ENCODE measurements at places on chromosomes 11 and 22. TPM values are rescaled to one million over a fixed set of nuclear protein-coding genes. Genes with fewer than 3 reads are reported as not detected.

Gene LMO1
- total RNA-seq = not detected

Gene BCO2
- total RNA-seq = 1.5 TPM

Gene LRRC74B
- not detected for total RNA-seq

Gene OR4D5
- not detected for total RNA-seq

Gene TEX54
- total RNA-seq = not detected

Gene CABP4
- not detected for total RNA-seq

- H3K36me3 ChIP-seq = peaks cover 9% of the 10 kb centered on the region
- no peaks in the 10 kb centered on the region for H3K27me3 ChIP-seq
- H3K4me3 ChIP-seq = no peak overlapping the region
- peaks cover 6% of the 10 kb centered on the region for H3K4me1 ChIP-seq
- no peak for DNase-seq
Measured at GRCh38 chr11:47711816-47712215, 3.4 kb downstream of the AGBL2 start.

GRCh38 chr11:30596832-30597231 lies 10.7 kb upstream of the MPPED2 start:
- H3K4me1 ChIP-seq = no peaks in the 10 kb centered on the region
- H3K4me3 ChIP-seq = no peak overlapping the region
- H3K36me3 ChIP-seq = no peaks in the 10 kb centered on the region
- H3K27me3 ChIP-seq = peaks cover 24% of the 10 kb centered on the region
- DNase-seq = no peak

DNA sequence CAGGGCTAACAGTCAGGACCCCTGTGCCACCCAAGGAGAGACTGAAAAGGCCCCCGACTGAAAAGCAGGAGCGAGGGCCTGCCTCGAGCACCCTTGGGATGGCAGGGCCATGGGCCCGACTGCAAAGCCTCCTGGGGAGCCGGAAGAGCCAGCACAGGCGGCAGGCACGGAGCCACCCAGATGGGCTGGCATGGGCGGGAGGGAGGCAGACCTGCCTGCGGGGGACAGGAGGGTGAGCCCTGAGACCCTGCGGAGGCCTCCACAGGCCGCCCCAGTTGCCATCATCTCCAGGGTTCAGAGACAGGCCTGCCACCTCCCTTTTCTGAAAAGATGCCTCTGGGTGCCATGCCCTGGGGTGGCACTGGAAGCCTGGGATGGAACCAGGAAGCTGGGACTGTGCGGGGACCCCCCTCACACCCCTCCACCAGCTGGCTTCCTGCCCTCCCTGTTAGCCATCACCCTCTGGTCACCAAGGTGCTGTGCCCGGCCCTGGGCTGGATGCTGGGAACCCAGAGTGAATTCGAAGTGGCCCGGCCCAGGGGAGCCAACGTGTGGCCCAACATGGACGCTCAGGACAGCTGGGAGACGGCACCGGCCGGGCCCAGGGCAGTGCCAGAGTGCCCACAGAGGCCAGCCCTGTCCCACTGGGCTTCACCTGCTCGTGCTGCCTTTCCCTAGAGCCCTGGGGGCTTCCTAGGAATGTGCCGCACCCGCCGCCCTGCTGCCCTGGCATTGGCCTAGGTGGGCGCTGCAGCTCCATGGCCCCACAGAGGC lies 13.8 kb downstream of the TSPAN32 start:
- H3K4me1 ChIP-seq = peaks cover 27% of the 10 kb centered on the region
- peak overlapping the region; percentile 70 for H3K27ac ChIP-seq
- no peak for DNase-seq
- H3K36me3 ChIP-seq = peaks cover 5% of the 10 kb centered on the region
- H3K27me3 ChIP-seq = no peaks in the 10 kb centered on the region
- no peak overlapping the region for H3K4me3 ChIP-seq

DNA sequence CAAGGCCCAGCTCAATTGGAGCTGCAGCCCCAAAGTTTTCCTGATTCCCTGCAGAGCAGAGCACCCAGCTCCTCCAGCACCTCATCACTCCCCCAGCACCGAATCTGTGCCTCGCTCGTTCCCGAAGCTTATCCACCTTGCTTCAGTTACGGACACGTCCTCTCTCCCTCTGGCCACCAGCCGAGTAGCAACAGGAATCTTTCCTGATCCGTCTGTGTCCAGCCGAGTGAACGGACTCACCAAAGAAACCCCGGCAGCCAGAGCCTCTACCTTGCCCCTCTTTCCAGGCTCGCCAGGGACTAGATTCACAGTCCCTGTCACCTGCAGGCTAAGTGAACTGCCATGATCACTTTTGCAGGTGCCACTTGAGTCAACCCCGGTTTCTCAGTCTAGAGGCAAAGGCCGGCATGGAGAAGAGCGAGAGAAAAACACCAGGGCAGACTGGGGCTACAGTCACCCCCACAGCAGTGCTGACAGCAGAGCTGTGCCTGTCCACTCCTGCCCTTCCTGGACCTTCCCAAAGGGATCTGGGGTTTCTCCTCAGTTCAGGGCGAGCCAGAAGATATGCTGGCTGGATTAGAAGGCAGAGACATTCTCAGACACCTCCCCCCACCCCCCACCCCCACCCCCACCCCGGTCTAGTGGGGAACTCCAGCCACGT lies 32.3 kb downstream of the BID start:
- no peaks in the 10 kb centered on the region for H3K36me3 ChIP-seq
- H3K4me1 ChIP-seq = peaks cover 13% of the 10 kb centered on the region
- H3K27me3 ChIP-seq = no peaks in the 10 kb centered on the region
- H3K4me3 ChIP-seq = no peak overlapping the region

GRCh38 chr11:20912065-20912821 lies 242.9 kb downstream of the NELL1 start:
- DNase-seq = no peak
- no peaks in the 10 kb centered on the region for H3K4me1 ChIP-seq
- H3K36me3 ChIP-seq = no peaks in the 10 kb centered on the region
- no peaks in the 10 kb centered on the region for H3K27me3 ChIP-seq
- no peak overlapping the region for H3K27ac ChIP-seq

GRCh38 chr11:14789879-14790484 lies 102.0 kb downstream of the CYP2R1 start:
- no peaks in the 10 kb centered on the region for H3K36me3 ChIP-seq
- no peak for DNase-seq
- H3K27ac ChIP-seq = no peak overlapping the region
- peaks cover 26% of the 10 kb centered on the region for H3K27me3 ChIP-seq
- H3K4me3 ChIP-seq = no peak overlapping the region

DNA sequence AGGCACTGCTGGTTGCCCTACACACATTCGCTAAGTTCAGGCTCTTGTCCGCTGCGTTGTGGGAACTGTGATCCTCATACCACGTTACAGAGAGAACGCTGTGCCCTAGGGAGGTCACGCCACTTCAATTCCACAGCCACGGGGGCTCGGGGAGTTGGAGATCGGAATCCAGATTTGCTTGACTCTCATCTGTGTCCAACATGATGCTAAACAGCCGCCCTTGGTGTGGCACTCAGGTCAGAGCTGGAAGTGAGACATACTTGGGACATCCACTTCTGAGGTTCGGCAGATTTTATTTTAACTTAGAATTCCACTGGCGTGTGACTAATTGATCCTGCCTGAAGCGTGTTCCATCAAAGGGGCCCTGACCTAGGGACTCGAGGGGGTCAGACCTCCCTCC lies 41.7 kb downstream of the RIBC2 start:
- DNase-seq = no peak
- H3K27me3 ChIP-seq = no peaks in the 10 kb centered on the region
- H3K4me3 ChIP-seq = no peak overlapping the region
- H3K27ac ChIP-seq = peak overlapping the region; percentile 15

GRCh38 chr11:100689141-100689540 lies 2.1 kb downstream of the ARHGAP42 start:
- no peaks in the 10 kb centered on the region for H3K27me3 ChIP-seq
- no peak for DNase-seq
- peaks cover 3% of the 10 kb centered on the region for H3K36me3 ChIP-seq
- H3K27ac ChIP-seq = no peak overlapping the region
- peaks cover 40% of the 10 kb centered on the region for H3K4me1 ChIP-seq
- H3K4me3 ChIP-seq = peak overlapping the region; percentile 27

DNA sequence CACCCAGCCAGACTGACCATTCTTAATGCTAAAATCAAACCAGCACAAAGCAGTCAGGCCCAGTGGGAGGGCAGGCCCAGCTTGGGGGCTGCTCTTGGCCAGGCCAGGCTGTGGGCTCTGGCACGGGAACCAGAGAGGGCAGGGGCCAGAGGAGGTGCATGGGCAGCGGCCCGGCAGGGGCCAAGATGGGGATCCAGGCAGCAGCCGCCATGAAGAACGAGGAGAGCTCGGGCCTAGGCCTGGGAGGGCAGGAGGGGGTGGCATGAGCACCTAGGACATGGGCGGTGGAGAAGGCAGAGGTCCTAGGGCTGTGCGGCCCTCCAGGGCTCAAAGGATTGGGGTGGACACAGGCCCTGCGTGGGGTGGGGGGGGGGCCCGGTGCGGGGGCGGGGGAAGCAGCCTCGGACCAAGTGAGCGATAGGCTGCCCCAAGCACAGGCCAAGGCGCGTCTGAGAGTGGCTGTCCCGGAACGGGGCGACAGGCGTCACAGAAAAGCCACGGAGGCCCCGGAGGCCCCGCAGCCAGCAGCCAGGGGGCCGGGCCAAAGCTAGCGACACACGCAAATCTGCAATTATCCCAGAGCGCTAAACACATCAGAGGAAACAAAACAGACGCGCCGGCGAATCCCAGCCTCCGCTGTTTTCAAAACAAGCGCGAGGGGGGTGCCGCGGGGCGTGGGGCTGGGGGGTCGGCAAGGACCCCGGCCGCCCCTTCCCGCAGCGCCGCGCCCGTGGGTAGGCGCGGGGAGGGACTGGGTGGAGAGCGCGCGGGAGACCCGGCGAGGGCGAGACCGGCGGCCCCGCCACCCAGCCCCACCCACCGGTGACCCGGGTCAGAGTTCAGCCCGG lies 8.3 kb downstream of the PLXNB2 start:
- H3K36me3 ChIP-seq = peaks cover 4% of the 10 kb centered on the region
- no peak overlapping the region for H3K4me3 ChIP-seq

DNA sequence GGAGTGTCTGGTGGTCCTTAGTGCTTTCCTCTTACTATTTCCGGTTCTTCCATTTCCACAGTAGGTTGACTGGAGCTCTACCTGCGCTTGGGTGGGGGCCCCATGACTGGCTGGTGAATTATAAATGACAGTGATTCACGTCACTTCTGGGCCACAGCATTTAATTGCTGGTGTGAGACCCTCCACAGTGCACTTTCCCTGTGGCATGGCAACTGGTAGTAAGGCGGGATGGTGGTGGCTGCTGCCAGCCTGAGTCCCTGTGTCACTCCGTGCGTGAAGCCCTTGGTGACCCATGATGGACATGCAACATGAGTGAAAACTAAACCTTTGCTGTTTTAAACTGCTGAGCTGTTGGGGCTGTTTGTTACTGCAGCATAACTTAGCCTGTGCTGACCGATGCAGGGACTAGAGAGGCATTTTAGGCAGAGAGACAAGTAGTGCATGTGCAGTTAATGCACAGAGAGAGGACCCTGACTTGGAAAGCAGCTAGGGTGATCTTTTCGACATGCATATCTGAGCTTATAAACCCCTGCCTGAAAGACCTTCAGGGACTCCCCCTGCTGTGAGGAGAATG lies 3.1 kb downstream of the PRDM11 start:
- no peak overlapping the region for H3K27ac ChIP-seq
- no peaks in the 10 kb centered on the region for H3K36me3 ChIP-seq
- peaks cover 26% of the 10 kb centered on the region for H3K4me1 ChIP-seq
- peaks cover 2% of the 10 kb centered on the region for H3K27me3 ChIP-seq
- DNase-seq = peak; percentile 57
- no peak overlapping the region for H3K4me3 ChIP-seq

DNA sequence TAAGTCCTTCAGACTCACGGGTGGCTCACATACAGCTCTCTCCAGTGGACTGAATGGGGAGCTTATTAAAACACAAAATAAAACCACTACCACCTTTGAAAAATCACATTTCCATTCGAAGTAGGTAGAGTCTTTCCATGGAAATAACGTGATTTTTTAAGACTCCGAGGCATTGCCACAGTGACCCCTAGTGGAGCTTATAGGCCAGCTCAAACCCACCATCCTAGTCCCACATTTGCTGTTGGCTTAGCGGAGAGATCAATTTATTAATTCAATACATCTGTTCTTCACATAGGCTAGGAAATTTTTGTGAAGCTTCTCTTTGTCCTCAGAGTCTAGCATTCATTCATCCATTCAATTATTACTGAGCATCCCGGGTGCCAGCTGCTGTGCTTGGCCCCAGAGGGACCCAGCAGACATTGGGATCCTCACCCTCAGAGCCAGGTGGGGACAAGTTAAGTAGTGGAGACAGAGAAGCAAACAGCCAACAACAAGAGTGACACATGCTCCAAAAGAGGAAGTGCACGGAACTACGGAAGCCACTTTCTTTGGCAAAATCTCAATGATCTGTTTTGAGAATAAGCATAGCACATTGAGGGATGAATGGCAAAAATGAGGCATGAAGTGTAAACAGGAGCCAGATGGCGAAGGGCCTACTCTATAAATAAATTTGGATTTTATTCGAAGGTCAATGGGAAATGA lies 10.2 kb upstream of the P4HA3 start:
- no peak for DNase-seq
- no peak overlapping the region for H3K4me3 ChIP-seq
- peak overlapping the region; percentile 84 for H3K27ac ChIP-seq
- no peaks in the 10 kb centered on the region for H3K27me3 ChIP-seq
- H3K36me3 ChIP-seq = peaks cover 4% of the 10 kb centered on the region
- peaks cover 73% of the 10 kb centered on the region for H3K4me1 ChIP-seq

GRCh38 chr11:103806130-103806895 lies 230.1 kb upstream of the DDI1 start:
- H3K27ac ChIP-seq = peak overlapping the region; percentile 66
- no peak overlapping the region for H3K4me3 ChIP-seq
- DNase-seq = no peak
- no peaks in the 10 kb centered on the region for H3K27me3 ChIP-seq
- peaks cover 33% of the 10 kb centered on the region for H3K4me1 ChIP-seq

Data from osteocyte (in vitro differentiated cells).